ENCODE measurements at places on chromosomes 3 and 15. TPM values are rescaled to one million over a fixed set of nuclear protein-coding genes. Genes with fewer than 3 reads are reported as not detected.

The LNP1 gene
- 2.2 TPM for polyA plus RNA-seq

GRCh38 chr3:69357196-69357595, 28.7 kb downstream of the FRMD4B start:
- no peaks in the 10 kb centered on the region for H3K36me3 ChIP-seq
- no peak overlapping the region for H3K4me3 ChIP-seq
- no peaks in the 10 kb centered on the region for H3K27me3 ChIP-seq
- H3K27ac ChIP-seq = no peak overlapping the region

- no peaks in the 10 kb centered on the region for H3K36me3 ChIP-seq
- no peak overlapping the region for H3K4me3 ChIP-seq
- no peaks in the 10 kb centered on the region for H3K27me3 ChIP-seq
- no peaks in the 10 kb centered on the region for H3K4me1 ChIP-seq
- no peak for DNase-seq
- H3K27ac ChIP-seq = no peak overlapping the region
Measured at GRCh38 chr3:148246291-148246923, 451.3 kb upstream of the AGTR1 start.

DNA sequence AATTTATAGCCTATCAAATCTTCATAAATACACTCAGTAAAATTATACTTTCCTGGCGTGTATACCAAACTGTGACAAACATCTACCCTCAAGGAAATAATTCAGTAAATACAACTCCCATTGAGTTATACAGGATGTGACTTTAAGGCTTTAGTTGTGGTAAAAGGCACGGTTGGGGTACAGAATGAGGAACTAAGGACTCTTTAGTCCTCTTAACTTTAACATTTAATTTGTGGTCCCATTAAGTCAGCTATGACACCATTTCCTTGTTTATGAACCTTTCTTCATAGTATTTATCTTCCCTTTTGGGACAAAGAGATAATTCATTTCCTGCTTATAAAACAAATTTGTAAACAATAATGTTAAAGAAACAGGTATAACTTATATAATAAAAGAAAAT, 30.2 kb downstream of the IFT80 start:
- DNase-seq = no peak
- H3K27me3 ChIP-seq = no peaks in the 10 kb centered on the region
- H3K4me3 ChIP-seq = no peak overlapping the region

DNA sequence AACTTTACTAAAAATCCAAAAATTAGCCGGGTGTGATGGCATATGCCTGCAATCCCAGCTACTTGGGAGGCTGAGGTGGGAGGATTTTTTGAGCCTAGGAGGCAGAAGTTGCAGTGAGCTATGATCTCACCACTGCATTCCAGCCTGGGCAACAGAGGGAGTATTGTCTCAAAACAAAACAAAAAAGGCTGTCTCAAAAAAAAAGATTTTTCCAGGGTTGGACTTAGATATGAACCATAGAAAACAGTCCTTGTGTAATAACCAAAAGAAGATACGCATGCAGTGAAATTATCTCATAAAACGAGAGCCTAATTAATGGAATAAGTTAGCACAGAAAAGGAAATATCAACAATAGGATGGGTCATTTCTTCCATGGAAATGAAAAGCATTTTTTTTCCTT, 320.4 kb upstream of the RASGRP1 start:
- H3K4me3 ChIP-seq = no peak overlapping the region
- no peaks in the 10 kb centered on the region for H3K36me3 ChIP-seq
- H3K27ac ChIP-seq = peak overlapping the region; percentile 69
- DNase-seq = no peak

DNA sequence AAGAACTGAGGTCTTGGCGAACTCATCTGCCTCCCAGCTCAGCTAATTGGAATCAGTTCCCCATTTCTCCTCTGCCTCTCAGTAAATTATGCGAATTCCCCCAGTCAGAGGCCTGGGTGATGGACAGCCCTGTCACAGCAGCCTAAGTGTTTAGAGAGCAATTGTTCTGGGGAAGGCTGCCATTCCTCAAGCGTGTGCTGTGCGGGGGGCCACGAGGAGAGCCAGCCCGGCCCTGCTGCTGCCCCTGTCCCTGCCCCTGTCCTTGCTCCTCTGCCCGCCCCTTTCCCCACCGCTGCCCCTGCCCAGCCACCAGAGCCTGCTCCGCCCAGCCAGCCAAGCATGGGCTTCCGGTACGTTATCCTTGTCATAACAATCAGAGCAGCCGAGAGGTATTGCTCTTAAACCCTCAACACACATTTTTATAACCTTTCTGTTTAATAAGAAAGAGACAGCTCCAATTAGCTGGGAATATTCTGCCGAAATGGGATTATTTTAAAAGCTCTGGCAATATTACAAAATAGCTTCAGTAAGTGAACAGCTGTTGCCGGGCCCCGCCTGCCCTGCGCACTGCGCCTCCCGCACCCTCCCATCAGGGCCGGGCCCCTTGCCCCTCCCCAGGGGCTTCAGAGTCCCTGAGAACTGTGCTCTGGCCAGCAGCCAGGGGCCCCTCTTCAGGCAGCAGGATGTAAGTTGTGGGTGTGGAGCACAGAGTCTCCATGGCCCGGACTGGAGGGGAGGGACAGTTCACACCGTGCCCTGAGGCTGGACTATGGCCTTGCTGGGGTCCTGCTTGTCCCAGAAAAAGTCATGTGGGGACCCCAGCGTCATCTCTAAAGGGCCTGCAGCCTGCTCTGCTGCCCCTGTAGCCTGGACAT, 12.4 kb upstream of the CACNA2D2 start:
- H3K4me1 ChIP-seq = peaks cover 34% of the 10 kb centered on the region
- H3K27ac ChIP-seq = peak overlapping the region; percentile 78
- DNase-seq = peak; percentile 95
- H3K4me3 ChIP-seq = peak overlapping the region; percentile 7

- H3K27me3 ChIP-seq = no peaks in the 10 kb centered on the region
- no peak for DNase-seq
- H3K4me1 ChIP-seq = peaks cover 8% of the 10 kb centered on the region
Measured at GRCh38 chr3:13378155-13378554, 42.0 kb downstream of the NUP210 start.

- H3K4me1 ChIP-seq = no peaks in the 10 kb centered on the region
- H3K36me3 ChIP-seq = peaks cover 2% of the 10 kb centered on the region
- no peak for DNase-seq
- H3K27me3 ChIP-seq = no peaks in the 10 kb centered on the region
- H3K4me3 ChIP-seq = no peak overlapping the region
Measured at GRCh38 chr3:186060222-186060621, 48.7 kb downstream of the ETV5 start.

DNA sequence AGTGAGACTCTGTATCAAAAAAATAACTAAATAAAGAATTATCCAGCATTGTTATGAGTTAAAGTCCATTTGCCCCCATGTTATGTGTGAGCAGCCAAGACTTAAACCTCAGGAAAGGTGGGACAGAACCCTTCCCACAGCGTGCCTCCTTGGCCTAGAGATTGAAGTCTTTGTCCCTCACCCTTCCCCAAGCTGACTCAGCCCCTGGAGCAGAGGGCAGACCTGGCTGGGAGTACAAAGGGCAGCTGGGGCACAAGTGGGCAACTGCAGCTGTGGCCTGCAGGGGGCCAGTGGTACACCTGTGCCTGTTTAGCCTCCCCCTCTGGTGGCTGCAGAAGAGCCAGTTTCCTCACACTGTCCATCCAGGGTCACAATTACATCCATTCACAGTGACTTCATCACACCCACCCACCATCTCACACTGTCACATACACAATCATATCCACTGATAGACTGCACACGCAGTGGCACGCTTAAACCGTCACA, 940 bp upstream of the ACY1 start:
- H3K27ac ChIP-seq = peak overlapping the region; percentile 100
- DNase-seq = peak; percentile 98
- H3K4me3 ChIP-seq = peak overlapping the region; percentile 74
- peaks cover 59% of the 10 kb centered on the region for H3K4me1 ChIP-seq
- H3K27me3 ChIP-seq = no peaks in the 10 kb centered on the region

DNA sequence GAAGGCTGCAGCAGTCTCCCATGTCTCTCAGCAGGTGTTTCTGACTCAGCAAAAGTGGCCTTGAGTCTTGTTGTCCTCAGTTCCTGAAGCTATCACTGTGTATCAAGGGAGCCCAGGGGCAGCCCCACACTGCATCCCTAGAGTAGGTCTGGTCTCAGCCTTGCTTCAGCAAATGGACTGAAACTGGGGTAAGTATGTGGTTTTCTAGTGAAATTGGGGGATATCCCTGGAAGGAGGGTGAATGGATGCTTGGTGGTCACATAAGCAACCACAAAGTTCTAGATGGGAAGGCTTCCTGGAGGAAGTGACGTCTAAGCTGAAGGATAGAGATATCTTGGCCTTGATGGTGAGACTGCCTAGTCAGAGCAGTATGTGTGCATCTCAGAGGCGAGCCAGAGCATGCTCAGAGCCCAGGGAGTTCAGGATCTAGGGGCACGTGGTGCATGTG, 38.4 kb downstream of the TMEM158 start:
- H3K4me3 ChIP-seq = no peak overlapping the region
- H3K27me3 ChIP-seq = no peaks in the 10 kb centered on the region
- H3K4me1 ChIP-seq = peaks cover 15% of the 10 kb centered on the region
- no peak for DNase-seq

Data from large intestine (tissue), 12 donors.